ENCODE measurements at places on chromosomes 4 and X.

GRCh38 chr4:8501781-8502180 is 61.2 kb downstream of the TRMT44 start:
- DNase-seq, result no peak

GRCh38 chr4:91288702-91289311 is 1015.0 kb upstream of the GRID2 start:
- no peak for DNase-seq

- no peak for DNase-seq
These were observed 3.1 kb upstream of the ELOVL6 start for GRCh38 chr4:110201502-110201901.

DNA sequence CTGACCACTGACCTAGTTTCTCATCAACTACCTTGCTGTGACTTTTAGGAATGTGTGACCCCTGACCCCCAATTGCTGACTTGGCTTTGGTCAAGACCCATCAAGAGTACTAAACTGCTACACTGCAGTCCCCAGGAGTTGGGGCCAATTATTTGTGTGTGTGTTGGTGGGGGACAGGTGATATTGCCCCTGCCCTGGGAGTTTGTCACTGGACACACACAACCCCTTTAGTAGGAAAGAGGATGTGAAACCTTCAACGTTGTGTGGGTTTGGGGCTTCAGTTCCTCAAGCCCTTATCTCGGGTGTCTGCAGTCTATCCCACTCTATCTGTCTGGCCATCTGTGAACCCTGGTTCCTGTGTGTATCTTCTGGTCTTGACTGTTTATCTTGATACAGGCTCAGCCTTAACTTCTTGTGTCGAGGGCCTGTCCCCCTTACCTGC is 6.5 kb downstream of the SASH3 start:
- no peak for DNase-seq

DNA sequence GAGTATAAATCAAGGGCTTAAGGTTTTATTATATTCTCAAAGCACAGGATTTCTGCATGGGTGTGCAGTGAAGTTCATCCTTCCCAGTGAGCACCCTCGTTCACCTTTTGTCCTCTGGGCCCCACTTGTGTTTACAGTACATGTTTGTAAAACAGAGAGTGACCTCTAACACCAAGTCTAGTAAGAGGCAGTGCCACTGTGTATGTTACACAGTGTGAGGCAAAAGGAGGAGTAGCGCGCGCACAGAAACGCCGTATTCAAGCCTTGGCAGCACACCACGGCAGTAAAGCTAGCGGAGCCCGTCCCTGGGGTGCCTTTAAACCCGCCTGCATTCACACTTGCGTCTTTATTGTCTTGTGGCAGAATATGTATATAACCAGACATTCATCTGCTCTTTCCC is 51.9 kb downstream of the CCNI start:
- peak; percentile 58 for DNase-seq

DNA sequence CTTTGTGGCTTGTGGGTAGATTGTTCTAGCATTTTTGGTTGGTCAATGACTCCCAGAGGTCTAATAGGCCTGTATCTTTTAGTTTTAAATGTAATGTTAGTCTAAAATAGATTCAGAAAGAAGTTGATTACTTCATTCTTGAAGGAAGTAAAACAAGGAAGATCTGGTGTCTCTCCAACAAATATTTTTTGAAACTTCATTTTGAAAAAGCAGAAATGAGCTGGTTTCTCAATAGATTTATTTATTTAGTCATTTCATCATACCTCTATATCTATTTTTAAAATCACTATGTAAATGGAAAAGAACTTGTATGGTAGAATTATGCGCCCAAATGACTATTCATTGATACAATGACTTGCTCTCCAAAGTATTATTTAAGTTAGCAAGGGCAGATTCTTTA is 7.2 kb downstream of the HTR2C start:
- DNase-seq, result no peak

DNA sequence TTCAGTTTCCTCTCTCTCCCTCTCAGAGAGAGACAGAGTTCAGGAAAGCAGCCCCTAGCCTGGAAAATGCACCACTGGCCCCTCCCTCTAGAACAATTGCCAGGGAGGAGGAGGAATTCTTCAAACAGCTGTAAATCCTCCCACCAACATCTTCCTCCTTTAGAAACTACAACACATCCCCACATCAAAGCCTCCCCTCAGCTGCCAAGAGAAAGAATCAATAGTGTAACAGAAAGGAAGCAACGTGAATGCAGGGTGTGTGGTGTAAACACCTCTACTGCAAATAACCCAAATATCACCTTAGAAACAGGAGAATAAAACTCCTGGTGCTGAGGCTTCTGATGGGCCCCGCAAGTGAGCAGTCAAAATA is 249.9 kb upstream of the GATB start:
- no peak for DNase-seq

GRCh38 chrX:81392396-81392795 is 190.5 kb downstream of the SH3BGRL start:
- no peak for DNase-seq

- DNase-seq, result peak; percentile 50
These were observed 74.6 kb downstream of the MAP3K15 start for GRCh38 chrX:19440713-19441112.

DNA sequence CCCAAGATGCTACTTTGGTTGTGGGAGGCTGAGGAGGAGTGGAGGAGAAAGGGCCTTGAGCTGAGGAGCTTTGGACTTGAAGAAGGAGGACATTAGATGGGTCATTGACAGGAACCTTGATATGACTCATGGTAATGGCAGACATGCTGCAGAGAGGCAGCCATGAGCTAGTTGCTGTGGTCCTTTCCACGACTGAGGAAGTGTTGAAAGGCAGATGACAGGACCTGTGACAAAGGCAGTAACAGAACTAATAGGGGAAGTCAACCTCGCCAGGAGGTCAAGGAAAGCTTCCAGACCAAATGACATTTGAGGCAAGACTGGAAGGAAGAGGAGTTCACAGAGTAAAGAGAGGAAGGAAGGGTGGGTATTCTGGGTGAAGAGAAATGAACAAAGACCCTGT is 7.6 kb upstream of the XPNPEP2 start:
- DNase-seq, result no peak

GRCh38 chrX:102976793-102977495 is 39.9 kb downstream of the RAB40AL start:
- DNase-seq, result peak; percentile 0

DNA sequence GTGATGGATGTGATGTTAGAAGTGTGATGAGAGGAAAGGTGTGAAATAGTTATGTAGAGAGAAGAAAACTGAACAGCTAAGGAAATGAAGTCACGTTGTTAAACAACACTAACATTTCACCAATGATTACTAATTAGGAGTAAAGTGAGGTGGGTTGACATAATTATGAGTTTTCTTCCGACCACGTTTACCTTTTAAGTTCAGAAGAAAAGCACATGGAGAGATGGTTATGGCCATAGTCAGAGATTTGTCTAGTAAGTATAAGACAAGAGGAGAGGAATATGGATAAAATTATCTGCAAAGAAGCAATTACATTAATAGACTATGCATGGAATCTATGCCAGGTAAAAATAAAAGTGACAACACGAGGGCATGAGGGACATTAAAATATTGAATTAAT is 551.3 kb upstream of the TECRL start:
- DNase-seq, result no peak

- DNase-seq, result peak; percentile 72
These were observed 16.3 kb downstream of the TAF9B start for GRCh38 chrX:78123190-78123589.

DNA sequence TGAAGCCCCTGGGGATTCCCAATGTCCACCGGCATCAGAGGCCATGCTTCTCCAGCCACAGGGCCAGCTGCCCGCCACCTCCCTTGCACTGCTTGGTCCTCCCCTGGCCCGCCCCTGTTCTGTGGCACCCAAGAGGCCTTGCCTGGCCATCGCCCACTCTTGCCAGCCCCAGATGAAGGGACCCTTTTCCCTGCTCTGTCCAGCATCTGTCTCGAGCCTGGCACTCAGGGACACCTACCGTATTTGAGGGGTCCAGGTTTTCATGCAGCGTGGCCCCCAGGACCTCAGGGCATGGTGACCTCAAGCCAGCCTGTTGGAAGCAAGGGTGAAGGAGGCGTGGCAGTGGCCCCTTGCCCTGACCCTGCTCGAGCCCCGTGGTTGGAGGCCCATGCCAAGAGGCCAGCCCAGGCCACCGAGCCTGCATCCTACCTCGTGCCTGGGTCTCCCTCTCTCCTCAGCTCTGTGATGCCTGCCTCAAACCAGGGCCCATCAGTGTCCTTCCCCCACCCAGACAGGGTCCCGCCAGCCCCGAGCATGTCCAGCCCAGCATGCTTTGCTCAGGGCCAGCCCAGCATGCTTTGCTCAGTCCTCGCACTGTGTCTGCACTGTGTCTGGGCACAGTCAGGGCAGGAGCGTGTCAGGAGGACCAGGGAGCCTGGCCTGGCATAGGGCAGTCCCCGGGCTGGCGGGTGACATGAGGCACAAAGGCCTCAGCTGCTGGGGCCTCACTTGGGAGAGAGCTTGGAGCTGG is 14.3 kb upstream of the FGFR3 start:
- no peak for DNase-seq
